ENCODE measurements at places on chromosomes 2 and 18. TPM values are rescaled to one million over a fixed set of nuclear protein-coding genes. Genes with fewer than 3 reads are reported as not detected.

The C2orf81 gene
- 2.0 TPM for total RNA-seq

The GYPC gene
- 267 TPM for total RNA-seq

The CNTNAP5 gene
- total RNA-seq: not detected

The IL1B gene
- 0.09 TPM for total RNA-seq

The CERKL gene
- not detected for total RNA-seq

The CABYR gene
- 7.3 TPM for total RNA-seq

The C2orf80 gene
- total RNA-seq: not detected

The COL4A4 gene
- 15.9 TPM for total RNA-seq

The FNDC4 gene
- 15.2 TPM for total RNA-seq

The ASIC4 gene
- total RNA-seq: 0.23 TPM

The SLC19A3 gene
- total RNA-seq: 1.8 TPM

The NPAS2 gene
- total RNA-seq: 12.6 TPM

The TOGARAM2 gene
- 0.26 TPM for total RNA-seq

The PLGLB2 gene
- total RNA-seq: 0.26 TPM

The UGT1A4 gene
- not detected for total RNA-seq

The NYAP2 gene
- total RNA-seq: not detected

The BUB1 gene
- total RNA-seq: 1.6 TPM

The MTCL1 gene
- total RNA-seq: 18.2 TPM

The CDH19 gene
- not detected for total RNA-seq

The MYO5B gene
- total RNA-seq: under 0.01 TPM

The GALNT5 gene
- total RNA-seq: 1.7 TPM

The RAX gene
- not detected for total RNA-seq
